Lower lobe of right lung (tissue), 2 donors: ENCODE measurements at places on chromosomes 13 and 19.

GRCh38 chr19:4712771-4713170 lies 10.9 kb downstream of the DPP9 start:
- H3K36me3 ChIP-seq: peaks cover 88% of the 10 kb centered on the region
- H3K4me3 ChIP-seq: no peak overlapping the region
- no peaks in the 10 kb centered on the region for H3K27me3 ChIP-seq

DNA sequence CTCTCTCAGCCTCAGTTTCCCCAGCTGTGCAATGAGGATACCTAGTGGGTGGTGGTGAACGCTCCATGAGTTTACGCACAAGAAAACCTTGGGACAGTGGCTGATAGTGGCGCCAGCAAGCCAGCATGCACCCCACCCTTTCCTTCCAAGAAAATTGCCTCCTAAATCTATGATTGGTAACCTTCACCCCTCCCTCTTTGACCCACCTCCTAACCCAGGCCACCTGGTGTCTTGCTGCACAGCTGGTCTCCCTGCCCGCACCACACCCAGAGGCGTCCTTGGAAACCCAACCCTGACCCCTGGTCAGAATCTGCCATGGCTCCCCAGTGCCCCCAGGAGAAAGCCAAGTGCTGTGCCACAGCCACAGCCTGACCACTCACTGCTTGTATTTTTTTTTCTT lies 22.8 kb upstream of the BCL3 start:
- no peaks in the 10 kb centered on the region for H3K36me3 ChIP-seq
- H3K27me3 ChIP-seq: no peaks in the 10 kb centered on the region
- DNase-seq: no peak
- H3K27ac ChIP-seq: no peak overlapping the region
- no peak overlapping the region for H3K4me3 ChIP-seq

- no peak overlapping the region for H3K27ac ChIP-seq
- no peak for DNase-seq
- H3K4me1 ChIP-seq: no peaks in the 10 kb centered on the region
- H3K4me3 ChIP-seq: no peak overlapping the region
- no peaks in the 10 kb centered on the region for H3K36me3 ChIP-seq
Measured at GRCh38 chr19:42111811-42112210, 20.4 kb downstream of the POU2F2 start.

- no peaks in the 10 kb centered on the region for H3K36me3 ChIP-seq
- no peak overlapping the region for H3K4me3 ChIP-seq
- H3K4me1 ChIP-seq: peaks cover 3% of the 10 kb centered on the region
Measured at GRCh38 chr19:18063463-18063862, 23.3 kb downstream of the IL12RB1 start.

GRCh38 chr13:43983373-43983772 lies 103.7 kb downstream of the LACC1 start:
- no peaks in the 10 kb centered on the region for H3K36me3 ChIP-seq
- H3K4me3 ChIP-seq: no peak overlapping the region
- H3K4me1 ChIP-seq: no peaks in the 10 kb centered on the region
- H3K27me3 ChIP-seq: no peaks in the 10 kb centered on the region

GRCh38 chr13:63944911-63945310 lies 2529.3 kb upstream of the PCDH20 start:
- no peaks in the 10 kb centered on the region for H3K27me3 ChIP-seq
- no peaks in the 10 kb centered on the region for H3K4me1 ChIP-seq
- no peak for DNase-seq
- no peak overlapping the region for H3K27ac ChIP-seq
- no peaks in the 10 kb centered on the region for H3K36me3 ChIP-seq
- no peak overlapping the region for H3K4me3 ChIP-seq

- no peaks in the 10 kb centered on the region for H3K36me3 ChIP-seq
- H3K27ac ChIP-seq: no peak overlapping the region
- H3K27me3 ChIP-seq: no peaks in the 10 kb centered on the region
- no peaks in the 10 kb centered on the region for H3K4me1 ChIP-seq
Measured at GRCh38 chr13:64029343-64030093, 2613.9 kb upstream of the PCDH20 start.

GRCh38 chr13:33150662-33151061 lies 134.4 kb downstream of the KL start:
- H3K36me3 ChIP-seq: peaks cover 4% of the 10 kb centered on the region
- H3K4me1 ChIP-seq: peaks cover 4% of the 10 kb centered on the region
- H3K27ac ChIP-seq: no peak overlapping the region
- H3K27me3 ChIP-seq: no peaks in the 10 kb centered on the region
- H3K4me3 ChIP-seq: no peak overlapping the region
